CD4-positive, alpha-beta T cell (primary cell): ENCODE measurements at places on chromosomes 7 and 10. TPM values are rescaled to one million over a fixed set of nuclear protein-coding genes. Genes with fewer than 3 reads are reported as not detected.

DNA sequence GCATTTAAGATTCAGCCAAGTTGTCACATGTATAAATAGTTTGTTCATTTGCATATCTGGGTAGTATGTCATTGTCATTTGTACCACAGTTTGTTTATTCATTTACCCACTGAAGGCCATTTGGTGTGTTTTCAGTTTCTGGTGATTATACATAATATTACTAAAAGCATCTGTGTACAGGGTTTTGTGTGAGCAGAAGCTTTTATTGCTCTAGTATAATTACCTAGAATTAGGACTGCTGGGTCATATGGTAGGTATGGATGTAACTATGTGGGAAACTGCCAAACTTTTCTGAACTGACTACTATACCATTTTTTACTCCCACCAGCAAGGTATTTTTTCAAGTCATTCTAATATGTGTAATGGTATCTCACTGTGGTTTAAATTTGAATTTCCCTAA lies 584.0 kb upstream of the GHITM start:
- DNase-seq = no peak

GRCh38 chr7:6271694-6272440 lies 557 bp downstream of the CYTH3 start:
- peak; percentile 3 for DNase-seq

NUTM2A gene
- 1.2 TPM for total RNA-seq

CYP26A1 gene
- not detected for total RNA-seq

DNA sequence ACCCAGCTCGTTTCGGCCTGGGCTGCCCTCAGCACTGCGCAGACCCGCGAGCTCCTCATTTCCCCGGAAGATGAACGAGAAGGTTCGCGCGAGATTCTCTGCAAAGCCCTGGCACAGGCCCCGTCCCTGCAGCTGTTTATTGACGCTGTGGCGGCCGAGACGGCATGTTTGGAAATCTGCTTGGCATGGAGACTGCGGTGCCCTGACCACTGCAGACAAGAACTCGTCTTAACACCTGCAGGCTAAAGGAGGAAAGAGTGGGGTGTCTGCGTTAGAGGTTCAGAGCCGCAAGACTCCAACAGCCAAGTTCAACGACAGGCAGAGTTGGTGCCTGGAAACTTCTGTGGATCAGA lies 125.6 kb downstream of the DNAJB6 start:
- DNase-seq = no peak

- no peak for DNase-seq
Observed at GRCh38 chr10:91567815-91568214, 65.1 kb downstream of the PPP1R3C start.

EVX1 gene
- total RNA-seq = 0.33 TPM

GRCh38 chr10:78450807-78451485 lies 417.3 kb downstream of the RPS24 start:
- no peak for DNase-seq

DNA sequence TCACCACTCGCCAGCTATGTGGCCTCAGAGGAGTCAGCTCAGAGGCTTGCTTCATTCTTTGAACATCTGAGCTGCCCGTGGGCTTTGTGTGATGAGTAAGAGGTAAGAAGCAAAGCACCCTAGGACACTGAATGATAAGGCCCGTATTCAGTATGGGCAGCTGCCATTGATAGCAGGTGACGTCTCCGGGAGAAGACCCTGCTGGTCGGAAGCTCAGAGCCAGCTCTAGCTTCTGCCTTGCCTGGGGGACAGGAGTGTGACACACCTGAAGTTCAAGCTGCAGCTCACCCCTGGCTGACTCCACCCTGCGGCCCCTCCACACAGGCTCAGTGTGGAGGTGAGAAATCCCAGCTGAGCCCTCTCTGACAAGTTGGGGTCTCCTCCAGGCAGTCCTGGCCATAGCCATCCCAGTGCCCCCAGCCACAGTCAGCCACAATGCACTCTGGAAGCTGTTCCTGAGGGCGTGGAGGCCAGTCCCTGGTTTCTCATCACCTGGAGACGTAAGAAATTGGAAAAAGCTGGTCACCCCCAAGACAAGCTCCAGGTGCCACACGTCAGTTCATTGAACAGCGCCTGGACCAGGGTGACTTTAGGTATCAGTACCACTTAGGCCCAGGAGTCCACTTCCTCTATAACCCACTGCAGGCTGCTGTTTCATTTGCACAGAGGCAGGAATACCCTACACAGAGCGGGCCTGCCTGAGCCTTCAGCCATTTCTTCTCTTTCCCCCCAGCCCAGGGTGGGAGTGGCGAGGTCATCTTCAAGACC lies 164.9 kb upstream of the RHEB start:
- DNase-seq = no peak

EGR2 gene
- total RNA-seq = 3.2 TPM

GRCh38 chr10:55631071-55631654 lies 729.9 kb downstream of the ZWINT start:
- no peak for DNase-seq

- DNase-seq = peak; percentile 69
Observed at GRCh38 chr10:31317652-31318381, 1.2 kb upstream of the ZEB1 start.

GRCh38 chr7:14376711-14377110 lies 387.2 kb upstream of the ETV1 start:
- no peak for DNase-seq

DNA sequence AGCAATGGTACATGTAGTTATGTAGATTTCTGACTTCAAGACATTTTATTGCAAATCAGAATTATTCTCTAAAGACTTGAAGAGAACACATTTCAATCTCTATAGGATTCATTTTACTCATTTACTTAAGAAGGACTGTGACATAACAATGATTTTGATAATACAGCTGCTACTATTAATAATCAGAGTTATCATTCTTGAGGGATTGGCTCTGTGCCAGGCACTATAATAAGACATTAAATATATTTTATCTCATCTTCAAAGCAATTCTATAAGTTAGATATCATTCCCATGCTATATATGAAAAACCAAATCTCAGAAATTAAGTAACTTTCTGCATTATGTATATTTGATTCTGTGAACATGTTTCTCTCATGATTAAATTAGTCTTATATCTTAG lies 103.7 kb upstream of the CALCR start:
- DNase-seq = no peak

GRCh38 chr7:17159500-17160037 lies 138.9 kb upstream of the AHR start:
- DNase-seq = no peak

- no peak for DNase-seq
Observed at GRCh38 chr7:23238983-23239652, 7.5 kb upstream of the GPNMB start.

VPS37D gene
- total RNA-seq = 0.81 TPM
